ENCODE measurements at places on chromosomes 4 and X.
A peak's percentile ranks its signal among the peaks of the same experiment; 100 is the strongest.

DNA sequence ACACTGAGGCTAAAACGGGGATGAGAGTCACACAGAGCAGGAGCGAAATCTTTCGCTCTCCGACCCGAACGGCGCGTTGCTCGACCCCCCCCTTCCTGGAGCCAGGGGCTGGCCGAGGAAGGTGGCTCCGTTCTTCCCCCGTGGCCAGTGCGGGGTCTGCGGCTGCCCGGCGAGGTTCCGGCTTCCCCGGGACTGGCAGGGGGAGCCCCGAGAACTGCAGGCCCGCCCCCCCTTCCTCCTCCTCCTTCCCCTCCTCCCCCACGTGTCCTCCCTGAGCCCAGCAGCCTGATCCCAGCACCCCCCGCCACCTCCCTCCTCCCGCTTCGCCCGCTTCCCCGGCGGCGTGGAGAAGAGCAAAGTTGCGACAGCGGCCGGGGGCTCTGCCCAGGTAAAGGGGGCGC, 2.4 kb upstream of the BCORL1 start:
- no peak for DNase-seq

GRCh38 chr4:76831711-76832373, 66.1 kb downstream of the SOWAHB start:
- DNase-seq = no peak

DNA sequence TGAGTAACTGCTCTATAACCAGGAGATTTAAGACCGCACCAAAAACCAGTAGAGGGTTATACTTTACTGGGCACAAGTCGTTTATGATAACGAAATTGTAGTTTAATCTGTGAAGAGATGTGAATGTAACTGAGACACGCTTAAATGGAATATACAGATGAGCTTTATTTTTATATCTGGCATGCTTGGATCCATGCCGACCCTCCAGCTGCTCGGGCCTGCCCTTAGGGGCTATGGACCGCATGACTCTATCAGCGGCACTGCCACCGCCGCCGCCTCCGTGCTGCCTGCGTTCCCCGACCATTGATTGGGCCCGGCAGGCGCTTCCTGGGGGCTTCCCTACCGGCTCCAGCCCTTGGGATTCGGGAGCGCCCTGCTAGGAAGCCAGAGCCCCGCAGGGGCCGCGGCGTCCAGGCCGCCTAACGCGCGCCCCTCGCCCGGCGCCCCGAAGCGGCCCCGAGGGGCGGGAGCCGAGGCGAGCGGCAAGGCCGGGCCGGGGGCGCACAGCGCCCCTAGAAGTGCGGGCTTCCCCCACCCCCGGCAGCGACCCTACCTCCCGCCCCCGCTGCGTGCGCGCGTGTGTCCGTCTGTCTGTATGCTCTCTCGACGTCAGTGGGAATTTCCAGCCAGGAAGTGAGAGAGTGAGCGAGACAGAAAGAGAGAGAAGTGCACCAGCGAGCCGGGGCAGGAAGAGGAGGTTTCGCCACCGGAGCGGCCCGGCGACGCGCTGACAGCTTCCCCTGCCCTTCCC, at the start of gene NFKB1:
TSS of gene NFKB1 (plus strand) at position 664 of the 751 bp plus-strand sequence. CDS start 24,160 bp downstream, outside the sequence.
- DNase-seq = peak; percentile 71

- DNase-seq = no peak
Observed at GRCh38 chr4:71974681-71975080, 57.1 kb upstream of the NPFFR2 start.

- no peak for DNase-seq
Observed at GRCh38 chr4:140944199-140944515, 188.0 kb upstream of the TBC1D9 start.

DNA sequence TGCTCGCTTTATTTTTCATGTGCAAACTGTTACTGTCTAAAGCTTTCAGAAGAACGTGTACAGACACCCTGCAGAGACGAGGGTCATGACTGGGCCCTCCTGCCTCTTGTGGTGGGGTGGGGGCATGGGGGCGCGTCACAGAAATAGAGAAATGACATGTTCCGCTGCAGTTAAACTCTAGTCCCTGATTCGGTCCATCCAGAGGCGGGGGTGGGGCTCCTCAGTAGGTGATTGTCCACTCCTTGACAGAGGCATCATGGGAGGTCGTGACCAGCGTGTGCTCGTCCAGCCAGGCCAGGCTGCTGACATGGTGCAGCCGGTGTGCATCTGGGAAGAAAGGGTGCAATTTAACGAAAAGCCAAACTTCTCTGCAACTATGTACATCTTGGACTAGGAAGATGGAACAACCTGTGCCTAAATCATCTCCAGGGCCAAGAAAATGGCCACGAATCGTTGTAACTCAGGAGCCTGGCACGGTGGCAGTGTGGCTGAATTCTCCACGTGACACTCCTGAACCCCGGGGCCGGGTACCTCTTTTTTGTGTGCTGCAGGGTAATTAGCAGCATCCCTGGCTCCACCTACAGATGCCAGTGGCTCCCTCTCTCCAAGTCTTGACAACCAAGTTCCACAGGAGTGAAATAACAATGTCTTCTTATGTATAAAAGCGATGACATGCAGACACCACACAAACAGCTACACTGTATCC, 41.3 kb downstream of the WDR1 start:
- DNase-seq = no peak

DNA sequence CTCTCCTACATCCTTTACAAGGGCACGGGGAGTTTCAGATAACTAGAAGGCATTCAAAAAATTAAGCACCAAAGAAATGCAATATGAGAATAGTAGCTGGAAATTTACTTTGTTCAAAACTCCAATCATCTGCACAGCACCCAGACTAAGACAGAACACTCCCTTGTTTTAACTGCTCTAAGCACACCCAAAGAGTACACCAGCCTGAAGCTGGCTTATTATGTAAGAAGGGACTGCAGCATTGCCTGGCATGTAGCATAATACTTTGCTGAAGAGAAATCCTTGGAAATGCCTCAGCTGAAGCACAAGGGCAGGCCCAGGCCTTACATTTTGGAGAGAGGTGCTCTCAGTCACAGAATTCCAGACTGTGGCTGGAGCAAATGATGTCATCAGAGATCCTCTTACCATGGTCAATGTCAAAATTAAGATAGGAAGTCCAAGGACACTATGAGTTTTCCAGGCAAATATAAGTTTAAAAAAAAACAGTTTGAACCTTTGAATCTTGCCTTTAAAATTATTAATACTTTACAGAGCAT, 14.8 kb downstream of the ARHGEF6 start:
- no peak for DNase-seq

DNA sequence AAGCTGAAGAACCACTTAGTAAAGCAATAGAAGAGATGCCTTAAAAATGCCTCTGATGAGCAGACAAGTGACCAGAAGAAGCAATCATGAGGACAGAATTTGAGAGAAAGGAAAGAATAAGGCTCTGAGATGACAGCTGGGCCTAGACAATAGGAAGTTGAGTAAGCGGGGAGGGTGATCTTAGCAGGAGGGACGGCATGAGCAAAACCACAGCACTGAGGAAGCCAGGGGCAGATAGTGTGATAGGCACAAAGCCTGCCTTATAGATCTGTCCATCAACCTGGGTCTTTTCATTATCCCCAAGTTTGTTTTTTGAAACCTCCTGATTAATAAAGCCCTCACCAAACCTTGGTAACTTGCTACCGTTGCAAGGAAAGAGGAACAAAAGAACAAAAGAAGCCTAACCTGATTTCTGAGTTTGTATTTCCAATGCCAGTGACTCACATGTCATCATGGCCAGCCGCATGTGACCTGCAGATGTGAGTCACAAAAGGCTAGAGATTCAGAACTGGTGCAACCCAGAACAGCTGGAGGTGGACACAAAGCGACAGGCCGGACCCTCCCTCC, 55.7 kb upstream of the PPARGC1A start:
- DNase-seq = no peak

DNA sequence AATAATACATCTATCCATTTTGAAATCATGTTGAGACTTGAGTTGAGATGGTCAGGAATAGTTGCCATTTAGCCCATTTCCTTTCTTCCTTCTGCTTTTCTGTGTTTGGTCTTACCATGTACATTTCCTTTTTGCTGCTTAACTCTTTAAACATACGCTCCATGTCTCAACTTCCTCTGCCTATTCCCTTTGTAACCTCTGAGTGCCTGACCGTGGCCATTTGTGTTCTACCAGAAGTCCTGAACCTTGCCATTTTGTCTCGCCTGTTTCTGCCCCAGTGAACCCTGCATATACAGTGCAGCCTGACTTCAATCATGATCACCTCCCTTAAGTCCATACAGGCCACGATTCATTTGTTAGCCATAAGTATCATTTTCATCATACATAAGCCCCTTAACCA, 169.0 kb downstream of the RAPGEF2 start:
- DNase-seq = no peak

GRCh38 chr4:128484896-128485295, 197.3 kb upstream of the PGRMC2 start:
- DNase-seq = no peak

DNA sequence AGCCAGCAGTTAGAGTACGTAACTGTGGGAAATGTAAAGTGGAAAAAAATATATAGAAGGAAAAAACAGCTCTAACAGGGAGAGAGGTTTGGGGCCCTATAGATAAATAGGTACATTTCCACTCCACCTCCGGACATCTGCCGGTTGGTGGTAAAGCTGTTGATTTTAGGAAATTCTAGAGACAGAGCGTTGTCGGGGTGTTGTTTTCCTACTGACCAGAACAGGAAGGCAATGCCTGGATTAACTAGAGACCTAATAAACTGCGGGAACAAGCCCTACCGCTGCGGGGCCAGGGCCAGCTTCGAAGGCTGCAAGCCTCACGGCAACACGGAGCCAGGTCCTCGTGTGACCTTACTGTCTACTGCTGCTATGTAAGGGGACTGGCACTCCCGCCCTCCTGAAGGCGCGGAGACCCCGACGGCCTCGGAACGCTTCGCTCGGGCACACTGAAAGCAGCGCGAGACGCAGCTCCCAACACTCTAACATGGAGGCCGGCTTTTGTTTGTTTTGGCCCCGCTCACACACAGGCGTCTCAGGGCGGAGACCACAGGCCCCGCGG, 702 bp upstream of the CDKN2AIP start:
- DNase-seq = peak; percentile 6

DNA sequence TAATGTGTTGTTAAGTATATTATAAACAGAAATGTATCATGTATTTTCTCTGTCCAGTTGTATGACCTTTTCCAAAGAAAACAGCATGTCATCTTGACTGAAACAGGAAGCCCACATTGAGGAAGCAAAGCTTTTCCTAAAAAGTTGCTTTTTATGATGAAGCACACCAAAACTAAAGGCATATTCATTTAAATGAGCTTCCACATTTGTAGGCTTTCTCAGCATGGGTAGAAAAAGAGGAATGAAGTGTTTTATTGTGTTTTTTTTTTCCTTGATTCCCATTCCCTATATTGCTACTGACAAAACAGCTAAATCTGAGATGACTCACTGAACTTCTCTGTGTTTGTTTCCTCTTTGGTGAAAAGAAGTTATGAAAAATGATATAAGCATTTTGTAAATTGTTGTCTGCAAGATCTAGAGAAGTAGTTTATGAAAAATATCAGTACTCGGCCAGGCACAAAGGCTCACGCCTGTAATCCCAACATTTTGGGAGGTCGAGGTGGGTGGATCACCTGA, 32.5 kb upstream of the FRAS1 start:
- no peak for DNase-seq

GRCh38 chr4:16023776-16024408, 59.9 kb downstream of the PROM1 start:
- DNase-seq = no peak

DNA sequence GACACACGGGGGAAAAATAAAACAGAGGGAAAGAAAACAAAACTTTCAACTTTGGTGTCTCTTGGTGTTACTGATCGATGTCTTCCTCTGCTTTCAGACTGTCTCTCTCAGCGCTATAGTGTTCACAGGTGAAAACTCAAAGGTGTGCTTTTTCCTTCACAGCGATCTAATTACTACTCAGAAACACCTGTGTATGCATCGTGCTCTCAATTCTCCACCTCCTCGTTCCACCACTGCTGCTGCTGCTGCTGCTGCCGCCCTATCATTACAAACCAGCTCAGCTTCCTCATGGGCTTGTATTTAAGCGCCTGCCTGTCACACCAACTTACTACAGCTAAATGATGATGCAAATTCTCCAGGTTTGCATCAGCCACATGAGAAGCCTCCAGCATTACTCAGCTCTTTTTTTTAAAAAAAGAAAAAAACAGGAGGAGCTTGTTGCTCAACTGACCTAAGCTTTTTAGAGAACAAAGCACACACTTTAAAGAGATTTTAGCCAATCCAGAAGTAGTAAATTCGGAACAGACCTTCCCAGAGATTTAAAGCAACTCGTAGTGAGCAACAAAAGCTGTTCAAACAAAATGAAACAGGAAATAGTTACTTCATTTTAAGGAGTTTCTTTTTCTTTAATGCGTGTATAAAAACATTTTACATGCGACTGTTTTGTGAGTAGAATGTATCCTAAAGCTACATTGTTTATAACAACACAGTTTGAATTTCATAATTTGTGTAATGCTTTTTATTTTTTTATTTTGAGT, at the start of gene SLC7A11:
TSS of gene SLC7A11 (minus strand) at position 274 of the 758 bp plus-strand sequence. CDS start 280 bp downstream, outside the sequence.
- no peak for DNase-seq

DNA sequence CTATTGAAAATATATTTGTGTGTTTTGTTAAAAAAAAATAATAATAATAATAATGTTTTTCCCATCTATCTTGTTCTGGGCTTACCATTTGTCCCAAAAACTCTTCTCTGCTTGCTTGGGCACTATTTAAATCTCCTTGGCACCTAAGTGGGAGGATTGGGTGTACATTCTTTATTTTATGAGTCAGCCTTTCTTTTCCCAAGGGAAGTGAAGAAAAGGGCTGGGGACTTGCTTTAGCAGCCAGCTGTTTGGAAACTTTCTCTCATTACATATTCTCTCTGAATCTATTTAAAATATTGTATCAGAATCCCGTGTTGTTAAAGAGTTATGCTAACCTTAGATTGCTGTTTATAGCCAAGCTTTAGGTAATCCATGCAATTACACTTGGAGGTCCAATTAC, 2332.4 kb downstream of the ARAP2 start:
- no peak for DNase-seq

DNA sequence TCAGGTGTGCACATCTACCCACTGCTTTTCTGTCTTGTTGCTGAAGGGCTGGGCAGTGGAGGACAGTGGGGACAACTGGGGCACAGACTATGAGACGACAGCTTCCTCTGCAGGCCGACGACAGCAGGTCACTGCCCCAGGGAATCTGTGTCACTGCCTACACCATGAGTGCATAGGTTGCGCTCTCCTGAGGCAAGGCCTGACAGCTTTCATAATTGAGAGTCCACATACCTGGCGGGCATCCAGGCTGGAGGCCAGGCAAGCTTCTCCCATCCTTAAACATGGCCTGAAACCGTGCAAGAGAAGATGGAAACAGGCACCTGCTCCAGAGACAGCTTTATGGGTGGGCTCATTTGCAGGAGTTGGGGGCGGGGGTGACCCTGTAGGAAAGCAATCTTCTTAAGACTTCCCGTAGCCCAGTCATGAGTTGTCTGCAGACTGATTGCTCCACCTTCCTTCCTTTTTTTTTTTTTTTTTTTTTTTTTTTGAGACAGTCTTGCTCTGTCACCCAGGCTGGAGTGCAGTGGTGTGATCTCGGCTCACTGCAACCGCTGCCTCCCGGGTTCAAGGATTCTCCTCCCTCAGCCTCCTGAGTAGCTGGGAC, 2.9 kb downstream of the ANOS1 start:
- no peak for DNase-seq

GRCh38 chrX:72470117-72470516, 102.5 kb downstream of the HDAC8 start:
- DNase-seq = no peak

- no peak for DNase-seq
Observed at GRCh38 chrX:147679356-147680005, 232.2 kb upstream of the FMR1 start.

All from stimulated activated CD8-positive, alpha-beta memory T cell treated with anti-CD3 and anti-CD28 coated beads, Interleukin-2, amount 100 ng/mL, for 1 hour (primary cell).